ENCODE measurements at places on chromosomes 6 and 20.

DNA sequence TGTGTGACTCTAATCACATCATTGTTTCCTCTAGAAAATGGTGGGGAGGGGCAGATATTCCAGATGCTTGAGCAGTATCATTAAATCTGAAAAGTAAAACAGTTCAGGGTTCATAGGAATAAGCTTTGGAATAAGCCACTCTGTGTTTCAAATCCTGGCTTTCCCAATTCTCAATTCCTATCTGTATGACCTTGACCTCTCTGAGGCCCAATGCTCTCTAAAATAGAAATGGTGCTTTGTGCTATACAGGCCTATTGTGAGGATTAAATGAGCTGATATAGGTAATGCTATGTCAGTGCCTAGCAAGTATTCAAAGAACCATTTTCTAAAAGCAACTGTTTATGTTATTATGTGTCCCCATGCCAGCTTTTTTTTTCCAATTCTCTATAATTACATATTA lies 209.0 kb upstream of the PRSS16 start:
- DNase-seq: no peak

- no peak for DNase-seq
Observed at GRCh38 chr6:88480816-88481215, 314.7 kb upstream of the CNR1 start.

- no peak for DNase-seq
Observed at GRCh38 chr6:5217356-5217755, 43.4 kb downstream of the LYRM4 start.

DNA sequence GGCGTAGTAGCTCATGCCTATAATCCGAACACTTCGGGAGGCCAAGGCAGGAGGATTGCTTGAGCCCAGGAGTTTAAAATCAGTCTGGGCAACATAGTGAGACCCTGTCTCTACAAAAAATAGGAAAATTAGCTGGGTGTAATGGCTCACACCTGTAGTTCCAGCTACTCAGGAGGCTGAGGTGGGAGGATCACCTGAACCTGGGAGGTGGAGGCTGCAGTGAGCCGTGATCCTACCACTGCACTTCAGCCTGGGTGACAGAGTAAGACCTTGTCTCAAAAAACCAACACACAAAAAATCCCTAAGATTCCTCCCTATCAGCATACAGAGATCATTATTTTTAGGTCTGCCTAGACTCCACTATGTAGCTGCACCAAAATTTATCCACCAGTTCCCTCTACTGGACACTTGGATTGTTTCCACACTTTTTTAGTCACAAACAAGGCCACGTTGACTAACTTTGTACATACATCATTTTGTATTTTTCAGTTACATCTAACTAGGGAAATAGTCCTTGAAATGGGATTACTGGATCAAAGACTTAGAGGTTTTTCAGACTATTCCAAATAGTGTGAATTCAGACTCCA lies 3.6 kb upstream of the PHF1 start:
- peak; percentile 62 for DNase-seq

- DNase-seq: no peak
Observed at GRCh38 chr6:46236752-46237151, 66.0 kb upstream of the ENPP5 start.

GRCh38 chr20:51470907-51471411 lies 71.6 kb downstream of the NFATC2 start:
- DNase-seq: no peak

DNA sequence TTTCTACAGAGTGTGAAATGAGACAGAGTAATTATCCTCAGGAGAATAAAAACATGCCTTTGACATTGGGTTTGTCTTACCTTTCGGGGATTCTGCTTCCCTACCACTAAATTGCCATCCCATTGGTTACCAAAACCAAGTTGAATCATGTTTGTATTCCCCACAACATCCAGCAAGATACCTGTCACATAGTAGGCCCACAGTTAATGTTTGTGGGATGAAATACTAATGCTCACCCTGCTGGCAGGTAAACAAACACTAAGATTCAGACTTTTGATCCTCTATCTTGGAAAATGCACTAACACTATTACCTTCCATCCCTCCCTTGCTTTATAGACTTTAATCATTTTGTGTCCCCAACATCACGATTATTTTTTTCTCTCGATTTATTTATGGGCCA lies 8.2 kb upstream of the STXBP5 start:
- no peak for DNase-seq

GRCh38 chr6:165762125-165762524 lies 99.1 kb upstream of the PDE10A start:
- no peak for DNase-seq

DNA sequence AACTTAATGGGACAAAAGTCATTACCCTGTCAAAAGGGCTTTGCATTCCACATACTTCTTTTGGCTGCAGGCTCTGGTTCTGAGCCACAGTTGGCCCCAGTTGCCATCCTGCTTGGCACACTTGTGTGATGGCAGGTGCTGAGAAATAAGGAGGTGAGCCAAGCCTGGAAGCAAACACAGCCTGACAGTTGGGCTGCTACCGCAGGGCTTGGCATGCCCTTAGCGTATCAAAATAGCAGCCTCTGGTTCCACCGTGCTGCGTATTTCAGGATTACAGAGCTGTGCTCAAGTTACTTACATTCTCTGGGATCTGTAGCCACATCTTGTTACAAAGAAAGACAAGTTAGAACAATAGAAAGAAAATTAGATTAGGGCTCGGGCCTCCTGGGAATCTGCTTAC lies 11.1 kb downstream of the MTHFD1L start:
- no peak for DNase-seq

DNA sequence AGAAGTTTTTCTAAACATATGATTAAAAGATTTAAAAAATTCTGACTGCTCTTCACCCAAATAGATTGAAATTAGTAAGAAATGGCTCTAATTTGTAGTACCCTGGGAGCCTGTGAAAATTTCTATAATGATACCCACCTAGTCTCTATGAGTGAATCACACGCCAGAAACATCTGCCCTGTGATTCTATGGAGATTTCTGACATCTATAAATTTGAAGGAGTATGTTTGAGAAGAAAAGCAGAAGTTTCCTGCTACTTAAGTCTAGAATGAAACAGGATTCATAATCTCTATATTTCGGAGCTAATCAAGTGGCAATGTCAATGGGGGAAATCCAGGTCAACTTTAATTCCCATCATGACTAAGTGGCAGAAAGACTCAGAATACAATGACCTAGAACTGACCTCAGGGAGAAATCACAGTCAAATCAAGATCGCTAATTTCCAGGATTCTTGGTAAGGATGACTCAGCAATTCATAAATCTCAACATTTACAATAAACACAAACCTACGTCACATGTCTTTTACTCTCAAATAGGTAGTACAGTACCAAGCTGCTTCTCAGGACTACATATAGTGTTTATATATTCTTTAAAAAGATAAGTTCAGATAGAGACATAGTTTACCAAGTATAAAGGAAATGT lies 186.2 kb upstream of the TNFAIP3 start:
- DNase-seq: no peak

DNA sequence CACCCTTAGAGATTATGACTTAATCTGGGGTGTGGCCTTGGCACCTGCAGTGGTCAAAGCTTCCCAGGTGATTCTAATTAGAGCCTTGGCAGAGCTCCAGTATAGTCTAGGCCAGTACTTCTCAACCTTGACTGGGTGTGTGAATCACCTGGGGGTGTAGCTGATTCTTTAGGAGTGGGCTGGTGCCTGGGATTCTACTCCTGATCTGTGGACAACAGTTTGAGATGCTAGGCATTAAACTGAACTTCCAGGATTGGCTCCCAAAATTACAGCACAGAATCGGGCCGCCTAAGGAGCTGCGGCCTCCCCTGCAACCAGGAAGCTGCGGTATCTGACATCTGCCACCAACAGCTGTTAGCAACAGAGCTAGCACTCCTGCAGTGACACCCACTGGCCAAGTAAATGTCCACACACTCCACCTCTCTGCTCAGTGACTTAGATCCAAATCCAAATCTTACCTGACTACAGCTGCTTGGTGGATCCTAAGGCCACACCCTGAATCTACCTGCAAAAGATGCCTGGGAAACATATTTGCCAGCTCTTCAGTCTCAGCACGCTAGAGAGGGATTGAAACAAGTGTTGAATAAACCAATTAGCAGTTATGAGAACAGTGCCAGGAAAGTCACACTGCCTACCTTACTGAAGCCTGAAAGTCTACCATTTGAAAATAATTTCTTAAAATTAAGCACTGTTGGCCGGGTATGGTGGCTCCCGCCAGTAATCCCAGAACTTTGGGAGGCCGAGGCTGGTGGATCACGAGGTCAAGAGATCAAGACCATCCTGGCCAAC lies 126.7 kb downstream of the UNC5CL start:
- DNase-seq: peak; percentile 29

GRCh38 chr20:11544029-11544678 lies 373.5 kb upstream of the BTBD3 start:
- DNase-seq: peak; percentile 46

- DNase-seq: no peak
Observed at GRCh38 chr6:45156075-45156474, 172.1 kb upstream of the RUNX2 start.

GRCh38 chr6:71224011-71224410 lies 64.6 kb upstream of the OGFRL1 start:
- no peak for DNase-seq

DNA sequence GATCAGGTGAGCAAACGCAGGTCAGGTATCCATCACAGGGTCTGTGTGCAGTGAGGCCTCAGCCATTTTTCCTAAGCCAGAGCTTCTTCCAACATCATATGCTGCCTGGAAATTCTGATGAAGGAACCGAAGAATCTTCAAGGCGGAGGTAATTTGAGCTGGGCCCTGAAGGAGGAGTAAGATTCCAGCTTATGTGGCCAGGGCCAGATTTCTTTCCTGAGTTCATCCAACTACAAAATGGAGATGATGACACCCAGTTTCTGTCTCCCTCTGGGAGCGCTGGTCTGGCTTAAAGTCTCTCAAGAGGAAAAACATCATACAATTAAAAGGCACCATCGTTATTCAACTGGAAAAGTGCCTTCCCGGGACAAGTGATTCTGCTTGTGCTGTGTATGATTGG lies 6.9 kb upstream of the MANBAL start:
- peak; percentile 68 for DNase-seq

DNA sequence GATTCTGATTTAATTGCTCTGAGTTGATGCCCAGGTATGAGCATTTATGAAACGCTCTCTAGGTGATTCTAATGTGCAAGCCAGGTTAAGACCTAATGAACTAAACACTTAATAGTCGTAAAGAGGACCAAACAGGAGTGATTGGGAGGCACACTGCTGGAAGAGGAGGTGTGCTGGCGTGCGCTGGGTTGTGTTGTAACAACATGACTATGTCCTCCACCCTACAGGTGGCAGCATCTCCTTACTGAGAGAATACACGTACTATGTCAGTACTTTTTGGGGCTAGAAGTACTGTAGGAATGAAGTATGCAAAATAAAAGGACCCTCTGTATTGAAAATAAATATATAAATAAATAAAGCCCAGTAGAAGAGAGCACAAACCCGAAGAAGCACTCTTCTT lies 11.9 kb downstream of the C6orf89 start:
- no peak for DNase-seq

GRCh38 chr6:166955121-166955864 lies 1.1 kb downstream of the RNASET2 start:
- DNase-seq: no peak

DNA sequence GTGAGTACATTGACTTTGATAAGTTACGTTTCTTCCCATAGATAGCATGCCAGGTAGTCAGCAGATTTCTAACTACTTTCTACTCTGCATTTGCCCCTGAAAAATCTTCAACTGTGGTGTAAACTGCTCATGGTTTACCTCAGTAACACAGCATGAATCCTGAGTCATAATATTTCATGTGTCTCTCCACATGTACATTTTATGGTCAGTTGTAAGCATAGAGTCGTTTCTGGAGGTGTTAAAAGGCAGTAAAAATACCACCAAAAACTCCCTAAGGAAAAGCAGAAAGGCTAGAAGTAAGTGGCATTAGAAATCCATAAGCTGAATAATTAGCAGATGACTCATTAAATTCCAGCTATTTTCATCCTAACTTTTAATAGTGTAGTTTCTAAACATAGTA lies 4.1 kb upstream of the GPR63 start:
- DNase-seq: no peak

DNA sequence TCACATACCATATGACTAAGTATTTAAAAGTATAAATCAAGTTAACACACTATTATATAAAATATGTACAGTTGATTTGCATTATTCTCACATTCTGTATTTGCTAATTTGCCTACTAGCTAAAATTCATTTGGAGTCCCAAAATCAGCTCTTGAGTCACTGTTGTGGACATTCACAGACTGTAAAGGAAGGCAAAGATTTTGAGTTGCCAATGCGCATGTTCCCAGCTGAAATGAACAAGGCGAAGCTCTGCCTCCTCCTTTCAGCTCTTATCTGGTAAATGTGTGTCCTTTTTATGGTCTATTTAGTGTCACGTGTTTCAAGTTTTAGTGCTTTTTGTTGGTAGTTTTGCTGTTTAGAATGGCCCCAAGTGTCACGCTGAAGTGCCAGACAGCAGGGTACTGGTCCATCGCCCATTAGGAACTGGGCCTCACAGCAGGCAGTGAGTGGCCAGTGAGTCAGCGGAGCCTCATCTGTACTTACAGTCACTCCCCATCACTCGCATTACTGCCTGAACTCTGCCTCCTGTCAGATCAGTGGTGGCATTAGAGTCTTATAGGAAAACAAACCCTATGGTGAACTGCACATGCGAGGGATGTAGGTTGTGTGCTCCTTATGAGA lies 87.2 kb upstream of the ADTRP start:
- DNase-seq: no peak

- peak; percentile 62 for DNase-seq
Observed at GRCh38 chr20:46695892-46696291, 6.6 kb upstream of the TP53RK start.

- no peak for DNase-seq
Observed at GRCh38 chr20:49785852-49786175, 26.8 kb upstream of the SLC9A8 start.

DNA sequence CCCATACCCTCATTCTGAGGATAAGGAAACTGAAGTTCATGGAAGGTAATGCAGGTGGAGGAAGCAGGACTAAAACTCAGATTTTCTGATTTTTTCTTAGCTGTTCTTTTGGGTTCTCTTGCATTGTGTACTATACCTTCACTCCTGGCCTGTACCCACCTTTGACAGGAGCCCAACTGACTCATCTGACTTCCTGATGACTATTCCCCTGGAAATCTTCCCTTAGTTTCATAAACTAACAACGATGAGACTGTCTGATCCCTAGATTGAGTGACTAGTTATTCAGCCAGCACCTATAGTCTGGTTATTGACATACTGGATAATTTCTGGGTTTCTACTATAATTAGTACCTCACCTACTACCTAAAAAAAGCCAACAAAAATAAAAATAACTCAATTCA lies 10.1 kb downstream of the CRYBG1 start:
- DNase-seq: no peak

GRCh38 chr6:111874025-111874415 lies 768 bp upstream of the FYN start:
- no peak for DNase-seq

GRCh38 chr6:82268301-82268846 lies 20.8 kb upstream of the IBTK start:
- no peak for DNase-seq

All from AG08396 (cell line).